ENCODE measurements at places on chromosomes 3 and 15.

- DNase-seq, result peak; percentile 63
These were observed 6.7 kb downstream of the ISLR start for GRCh38 chr15:74179983-74180880.

DNA sequence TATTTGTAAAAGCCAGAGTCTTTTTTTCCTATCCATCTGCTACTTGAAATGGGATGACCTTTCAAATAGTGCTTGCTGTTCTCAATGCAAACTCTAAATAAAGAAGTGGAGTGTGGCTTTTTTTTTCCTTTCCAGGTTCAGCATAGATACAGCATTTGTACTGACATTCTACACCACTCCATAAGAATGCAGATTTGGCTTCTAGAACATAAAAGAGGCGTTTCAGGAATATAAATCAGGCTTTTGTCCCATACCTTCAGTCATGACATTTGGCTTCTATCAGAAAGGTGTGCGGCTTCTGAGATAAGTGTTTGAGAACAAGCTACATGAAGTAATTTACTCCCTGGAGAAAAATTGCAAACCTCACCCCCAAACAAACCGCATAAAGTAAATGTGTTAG, 553.1 kb downstream of the FHIT start:
- no peak for DNase-seq

GRCh38 chr3:99639579-99639978, 1.2 kb downstream of the COL8A1 start:
- peak; percentile 53 for DNase-seq

GRCh38 chr3:110569073-110569472, 502.5 kb upstream of the NECTIN3 start:
- DNase-seq, result no peak

- peak; percentile 84 for DNase-seq
These were observed 87.3 kb downstream of the SMAD6 start for GRCh38 chr15:66789029-66790025.

GRCh38 chr15:91534976-91535375, 318.5 kb upstream of the SLCO3A1 start:
- DNase-seq, result no peak

GRCh38 chr3:141056751-141057171, 5.6 kb downstream of the SPSB4 start:
- DNase-seq, result no peak

DNA sequence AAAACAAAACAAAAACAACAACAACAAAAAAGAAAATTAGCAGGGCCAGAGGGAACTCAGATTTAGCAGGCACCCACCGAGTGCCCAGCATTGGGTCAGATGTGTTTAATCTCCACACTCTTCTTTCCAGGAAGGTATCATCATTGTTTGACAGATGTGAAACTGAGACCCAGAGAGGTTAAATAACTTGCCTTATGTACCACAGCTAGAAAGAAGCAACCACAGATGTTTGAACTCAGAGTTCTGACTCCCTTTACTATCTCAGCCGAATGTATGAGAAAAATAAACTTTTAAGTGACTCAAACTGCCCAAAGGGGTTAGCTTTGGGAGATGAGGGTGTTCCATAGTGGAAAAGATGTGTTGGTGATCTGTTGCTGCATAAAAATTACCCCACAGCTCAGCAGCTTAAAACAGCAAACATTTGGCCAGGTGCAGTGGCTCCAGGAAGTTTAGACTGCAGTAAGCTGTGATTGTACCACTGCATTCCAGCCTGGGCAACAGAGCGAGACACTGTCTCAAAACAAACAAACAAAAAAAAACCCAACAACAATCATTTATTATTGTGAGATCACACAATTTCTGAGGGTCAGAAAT, 4.5 kb upstream of the RPP25 start:
- no peak for DNase-seq

DNA sequence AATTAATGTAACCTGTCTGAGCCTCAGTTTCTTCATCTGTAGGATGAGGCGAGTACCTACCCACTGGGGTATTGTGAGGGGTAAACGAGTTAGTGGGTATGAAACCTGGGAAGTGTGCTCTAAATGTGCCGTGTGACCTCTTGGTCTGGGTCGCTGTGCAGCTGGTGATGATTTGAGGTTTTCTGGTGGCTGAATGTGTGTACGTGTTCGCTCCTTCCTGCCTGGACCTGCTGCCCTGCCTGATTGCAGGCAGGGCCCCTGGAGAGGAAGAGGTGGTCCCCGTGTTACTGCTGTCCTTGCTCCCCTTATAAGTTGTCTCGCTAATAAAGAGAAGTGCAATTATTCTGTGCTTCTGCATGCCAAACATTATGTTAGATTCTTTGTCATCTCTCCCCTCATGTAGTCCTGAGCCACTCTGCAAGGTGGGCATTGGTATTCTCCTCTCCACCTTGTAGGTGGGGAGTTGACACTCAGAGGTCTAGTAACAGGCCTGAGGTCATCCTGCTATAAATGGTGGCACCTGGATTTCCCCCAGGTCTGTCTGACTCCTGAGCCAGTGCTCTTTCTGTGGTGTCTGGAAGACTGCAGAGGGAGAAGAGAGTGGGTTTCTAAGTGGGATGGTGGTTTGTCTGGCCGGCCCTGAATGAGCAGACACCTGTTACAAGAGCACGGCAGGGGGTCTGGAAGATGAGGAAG, 15.7 kb downstream of the PDIA5 start:
- no peak for DNase-seq

DNA sequence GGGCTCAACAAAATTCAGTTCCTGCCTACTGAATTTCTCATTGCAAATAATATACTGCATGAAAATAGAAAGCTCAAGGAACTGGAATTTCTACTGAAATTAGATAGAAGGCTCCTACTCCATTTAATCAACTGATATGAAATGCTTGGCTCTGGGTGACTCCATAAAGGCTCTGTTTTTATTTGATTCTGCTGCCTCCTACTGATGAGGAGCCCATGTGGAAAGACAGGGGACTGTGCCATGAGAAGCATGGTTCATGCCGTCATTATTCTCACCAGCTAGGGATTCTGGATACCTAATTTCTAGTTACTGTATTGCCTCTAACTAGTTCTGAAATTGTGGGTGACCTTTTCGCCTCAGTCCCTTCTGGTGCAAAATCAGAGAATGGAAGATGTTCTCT, 366.2 kb upstream of the DPH6 start:
- DNase-seq, result peak; percentile 53

GRCh38 chr15:74390647-74391288, 23.3 kb upstream of the CYP11A1 start:
- no peak for DNase-seq

DNA sequence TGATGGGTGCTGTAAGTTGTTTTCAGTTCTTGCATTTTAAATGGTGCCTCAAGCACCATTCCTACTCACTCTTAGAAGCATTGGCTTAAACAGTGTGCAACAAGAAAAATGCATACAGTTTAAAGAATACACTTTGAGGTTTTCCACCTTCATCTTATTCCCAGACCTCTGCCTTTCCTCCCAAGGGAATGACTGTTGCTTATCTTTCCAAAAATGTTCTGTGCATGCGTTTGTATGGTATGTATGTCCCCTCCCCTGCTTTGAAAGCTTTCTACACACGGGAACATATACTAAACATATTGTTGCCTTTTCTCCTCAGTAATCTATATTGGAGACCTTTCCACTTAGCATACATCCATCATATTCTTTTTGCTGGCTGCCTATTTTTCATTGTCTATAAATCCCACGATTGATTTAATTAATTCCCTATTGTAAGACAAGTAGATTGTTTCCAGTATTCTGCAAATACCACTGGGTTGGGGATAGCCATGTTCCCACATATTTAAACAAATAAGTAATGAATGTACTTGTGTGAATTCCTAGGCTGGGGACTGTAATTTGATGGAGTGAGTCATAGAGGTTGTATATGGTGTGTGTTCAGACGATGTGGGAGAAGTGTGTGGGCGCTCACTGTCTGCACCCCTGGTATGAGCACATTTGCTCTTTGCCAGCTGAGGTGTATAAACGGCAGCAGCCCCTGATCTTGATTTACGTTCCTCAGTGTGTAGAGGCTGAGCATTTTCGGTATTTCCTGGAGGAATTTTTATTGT, 5.8 kb downstream of the TRAK1 start:
- peak; percentile 61 for DNase-seq
